Stimulated activated CD4-positive, alpha-beta T cell treated with anti-CD3 and anti-CD28 coated beads, Interleukin-15, amount 100 ng/mL, for 1 hour (primary cell): ENCODE measurements at places on chromosomes 1 and 21.

DNA sequence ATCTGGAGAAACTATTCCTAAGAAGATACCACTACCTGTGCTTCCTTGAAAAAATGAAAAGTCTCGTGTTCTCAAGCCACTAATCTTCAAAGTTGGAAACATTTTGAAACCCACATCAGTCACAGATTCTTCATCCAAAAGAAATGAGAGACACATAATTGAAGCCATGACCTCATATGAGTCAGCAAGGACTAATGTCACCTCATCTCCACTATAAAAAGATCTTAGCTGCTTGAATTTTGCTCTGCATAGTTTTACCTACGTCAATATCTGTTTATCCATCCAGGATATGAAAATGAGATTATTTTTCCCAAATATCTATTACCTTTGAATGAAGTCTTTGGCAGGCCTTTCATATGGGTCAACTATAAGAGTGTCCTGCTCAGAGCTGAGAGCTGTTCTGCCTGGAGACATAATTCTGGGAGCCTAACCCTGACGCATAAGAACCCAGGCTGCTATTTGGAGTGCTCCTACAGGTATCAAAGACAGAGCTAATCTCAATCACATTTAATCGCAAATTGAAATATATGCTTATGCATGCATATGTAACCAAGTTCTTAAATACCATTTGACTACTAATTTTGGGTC is 312.5 kb upstream of the PKN2 start:
- DNase-seq: no peak

DNA sequence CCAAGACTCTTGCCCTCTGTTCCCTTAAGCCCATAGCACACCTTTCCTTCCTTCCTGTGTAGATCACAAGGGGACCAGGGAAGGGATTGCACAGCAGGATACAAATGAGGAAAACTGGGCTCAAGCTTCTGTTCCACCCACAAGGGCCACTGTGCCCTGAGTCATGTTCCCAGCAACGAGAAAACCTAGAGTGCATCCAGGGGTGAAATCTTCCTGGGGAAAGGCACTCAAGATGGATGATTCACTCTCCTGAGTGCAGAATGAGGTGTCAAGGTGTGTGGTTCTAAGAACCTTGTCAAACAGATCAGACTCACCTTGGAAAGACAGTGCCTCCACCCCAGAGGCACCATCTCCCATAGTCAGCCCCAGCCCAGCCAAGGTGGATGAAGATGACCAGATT is 40.7 kb upstream of the EYA3 start:
- no peak for DNase-seq

- no peak for DNase-seq
Observed at GRCh38 chr21:31647650-31648049, 11.8 kb upstream of the SOD1 start.

DNA sequence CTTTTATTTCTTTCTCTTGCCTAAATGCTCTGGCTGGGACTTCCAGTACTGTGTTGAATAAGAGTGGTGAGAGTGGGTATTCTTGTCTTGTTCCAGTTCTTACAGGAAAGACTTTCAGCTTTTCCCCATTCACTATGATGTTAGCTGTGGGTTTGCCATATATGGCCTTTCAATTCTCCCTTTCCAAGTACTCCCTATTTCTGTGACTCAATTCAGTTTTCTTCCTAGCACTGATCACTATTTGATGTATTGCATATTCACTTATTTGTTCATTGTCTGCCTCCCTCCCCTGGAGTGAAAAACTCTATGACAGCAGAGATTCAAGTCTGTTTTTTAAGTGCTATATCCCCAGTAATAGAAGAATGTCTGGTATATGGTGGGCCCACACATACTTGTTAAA is 618.2 kb upstream of the CAMK1G start:
- DNase-seq: no peak

GRCh38 chr1:20058531-20058930 is 11.5 kb upstream of the PLA2G5 start:
- no peak for DNase-seq

DNA sequence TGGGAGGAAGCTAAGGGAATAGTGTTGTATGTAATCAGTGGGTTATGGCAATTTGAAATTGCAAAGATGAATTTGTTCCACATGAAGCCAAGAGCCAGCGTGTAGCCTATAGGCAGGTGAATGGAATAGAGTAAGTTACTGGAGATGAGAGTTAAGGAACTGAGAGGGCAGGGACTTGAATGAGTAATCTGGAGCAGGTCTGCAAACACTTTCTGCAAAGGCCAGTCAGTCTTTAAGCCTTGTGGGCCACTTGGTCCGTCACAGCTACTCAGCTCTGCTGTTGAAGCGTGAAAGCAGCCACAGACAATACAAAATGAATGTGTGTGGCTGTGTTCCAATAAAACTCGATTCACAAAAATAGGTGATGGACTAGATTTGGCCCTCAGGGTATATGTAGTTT is 29.2 kb downstream of the SZT2 start:
- no peak for DNase-seq
